ENCODE measurements at places on chromosomes 3 and 15.

GRCh38 chr3:177356952-177357351, 159.7 kb upstream of the TBL1XR1 start:
- DNase-seq = no peak

GRCh38 chr15:76201536-76202255, 109.6 kb downstream of the ETFA start:
- no peak for DNase-seq

GRCh38 chr15:96564546-96564945, 234.0 kb downstream of the NR2F2 start:
- no peak for DNase-seq

- DNase-seq = no peak
These were observed 59.6 kb downstream of the ESYT3 start for GRCh38 chr3:138493804-138494606.

DNA sequence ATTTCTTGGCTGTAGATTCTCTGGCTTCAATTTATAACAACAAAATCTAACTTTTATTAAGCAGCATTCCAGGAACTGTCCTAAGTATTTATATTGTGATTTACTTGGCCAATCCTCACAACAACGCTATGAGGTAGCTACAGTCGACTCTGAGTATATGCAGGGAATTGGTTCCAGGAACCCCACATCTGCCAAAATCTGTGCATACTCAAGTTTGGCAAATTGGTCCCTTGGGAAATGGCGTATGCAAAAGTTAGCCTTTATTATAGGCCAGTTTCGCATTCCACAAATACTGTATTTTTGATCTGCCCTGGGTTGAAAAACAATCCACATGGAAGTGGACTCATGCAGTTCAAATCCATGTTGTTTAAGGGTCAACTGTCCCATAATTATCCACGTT, 53.9 kb downstream of the RAP2B start:
- no peak for DNase-seq

- no peak for DNase-seq
These were observed 342.1 kb downstream of the OCA2 start for GRCh38 chr15:27757052-27757451.

DNA sequence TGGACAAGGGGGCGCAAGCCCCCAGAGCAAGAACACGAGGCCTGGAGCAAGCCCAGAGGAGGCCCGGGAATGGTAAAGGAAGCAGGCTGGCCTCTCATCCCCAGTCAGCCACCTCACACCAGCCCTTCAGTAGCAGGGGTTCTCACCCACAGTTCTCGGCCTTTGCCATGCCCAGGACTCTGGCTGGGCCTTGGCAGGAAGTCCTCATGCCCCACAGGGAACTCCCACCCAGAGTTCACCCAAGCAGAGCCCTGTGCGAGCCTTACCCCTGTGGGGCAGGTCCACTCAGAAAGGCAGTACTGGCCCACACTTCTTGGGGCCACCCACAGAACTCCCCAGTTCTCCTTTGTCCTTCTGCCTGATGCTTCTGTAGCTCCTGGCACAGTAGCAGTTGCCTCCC, 30.3 kb downstream of the CYP11A1 start:
- no peak for DNase-seq

DNA sequence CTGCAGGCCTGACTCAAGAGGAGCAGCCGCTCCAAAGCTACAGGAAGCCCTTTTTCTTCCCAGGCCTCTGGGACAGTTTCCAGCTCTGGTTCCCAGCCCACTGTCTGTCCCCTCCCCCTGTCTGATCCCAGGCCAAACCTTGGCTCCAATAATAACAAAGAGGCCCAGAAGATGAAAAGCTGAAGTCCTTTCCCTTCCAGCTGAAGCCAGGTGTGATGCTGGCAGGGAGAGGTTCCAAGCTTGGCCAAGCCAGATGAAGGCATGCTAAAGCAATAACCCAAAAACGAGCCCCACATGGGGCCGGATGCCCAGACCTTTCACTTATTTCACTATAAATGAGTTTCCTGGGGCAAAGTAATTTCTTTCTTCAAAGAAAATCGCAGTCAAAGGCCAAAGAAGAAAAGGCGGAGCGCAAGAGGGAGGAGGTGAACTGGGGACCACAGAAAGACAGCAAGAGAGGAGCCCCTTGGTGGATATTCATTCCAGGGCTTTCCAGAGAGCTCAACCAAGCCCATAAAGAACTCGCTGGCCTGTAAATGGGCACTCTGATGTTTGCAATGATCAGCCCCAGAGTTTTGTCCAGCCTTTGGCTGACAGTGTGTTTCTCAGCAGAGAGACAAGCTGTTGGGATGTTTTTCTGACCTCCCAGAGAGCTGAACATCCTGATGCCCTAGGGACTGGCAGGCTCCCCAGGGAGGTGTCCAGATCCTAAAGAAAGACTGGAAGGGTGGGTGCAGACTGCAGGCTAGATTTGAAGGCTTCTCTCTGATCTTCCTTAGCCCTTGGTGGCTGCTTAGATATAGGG, 157.6 kb downstream of the UACA start:
- no peak for DNase-seq

GRCh38 chr3:172268425-172268824, 179.8 kb downstream of the GHSR start:
- DNase-seq = no peak

DNA sequence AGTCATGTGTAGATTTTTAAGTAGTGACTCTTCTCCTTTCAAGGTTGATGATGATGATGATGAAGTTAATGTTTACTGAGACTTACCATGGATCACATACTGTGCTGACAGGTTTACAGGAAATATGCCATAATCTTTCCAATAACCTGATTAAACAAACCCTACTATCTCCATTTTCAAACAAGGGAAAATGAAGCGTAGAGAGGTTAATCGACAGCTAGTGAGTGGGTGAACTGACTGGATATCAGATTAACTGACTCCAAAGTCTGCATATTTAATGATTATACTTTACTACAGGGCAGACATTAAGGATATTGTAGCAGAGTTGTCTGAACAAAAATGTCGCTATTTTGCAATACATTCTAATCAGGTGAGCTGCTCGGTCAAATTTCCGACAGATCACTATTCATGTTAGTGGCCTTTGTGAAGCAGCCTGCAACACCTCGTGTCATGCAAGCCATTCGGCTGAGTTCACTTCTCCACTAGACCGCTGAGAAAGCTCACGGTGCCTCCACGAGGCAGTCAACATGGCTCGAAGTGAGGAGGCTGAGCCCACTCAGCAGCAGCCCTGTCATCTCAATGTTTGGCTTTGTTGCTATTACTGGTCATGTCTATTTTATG, 264.2 kb downstream of the NFKBIZ start:
- no peak for DNase-seq

DNA sequence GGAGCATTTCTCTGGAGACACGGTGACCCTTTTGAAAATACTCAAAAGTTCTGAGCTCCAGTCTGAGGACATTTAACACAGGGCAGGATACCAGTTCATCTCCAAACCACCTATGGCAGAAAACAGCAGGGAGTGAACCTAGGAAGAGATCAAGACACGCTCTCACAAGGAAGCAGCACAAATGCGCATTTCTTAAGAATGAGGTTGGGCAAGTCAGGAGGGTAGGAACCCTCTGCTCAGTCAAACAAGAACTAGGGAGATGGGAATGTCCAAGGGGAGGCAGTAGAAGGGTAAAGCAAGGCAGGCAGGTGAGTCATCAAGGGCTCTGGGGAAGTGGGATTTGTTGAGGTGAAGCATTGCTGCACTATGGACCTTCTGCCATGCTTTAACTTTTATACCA, 60.3 kb upstream of the PSMD6 start:
- no peak for DNase-seq

- DNase-seq = no peak
These were observed 12.9 kb upstream of the CCDC80 start for GRCh38 chr3:112653881-112654300.

- DNase-seq = no peak
These were observed 82.9 kb downstream of the TOP2B start for GRCh38 chr3:25581823-25582222.

GRCh38 chr3:2198776-2199279, 100.2 kb downstream of the CNTN4 start:
- DNase-seq = no peak

DNA sequence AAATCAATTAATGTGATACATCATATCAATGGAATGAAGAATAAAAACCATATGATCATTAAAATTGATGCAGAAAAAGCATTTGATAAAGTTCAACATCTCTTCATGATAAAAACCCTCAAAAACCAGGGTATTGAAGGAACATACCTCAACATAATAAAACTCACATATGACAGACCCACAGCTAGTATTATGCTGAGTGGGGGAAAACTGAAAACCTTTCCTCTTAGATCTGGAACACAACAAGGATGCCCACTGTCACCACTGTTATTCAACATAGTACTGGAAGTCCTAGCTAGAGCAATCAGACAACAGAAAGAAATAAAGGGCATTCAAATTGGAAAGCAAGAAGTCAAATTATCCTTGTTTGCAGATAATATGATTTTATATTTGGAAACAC, 30.5 kb downstream of the CCK start:
- DNase-seq = no peak

DNA sequence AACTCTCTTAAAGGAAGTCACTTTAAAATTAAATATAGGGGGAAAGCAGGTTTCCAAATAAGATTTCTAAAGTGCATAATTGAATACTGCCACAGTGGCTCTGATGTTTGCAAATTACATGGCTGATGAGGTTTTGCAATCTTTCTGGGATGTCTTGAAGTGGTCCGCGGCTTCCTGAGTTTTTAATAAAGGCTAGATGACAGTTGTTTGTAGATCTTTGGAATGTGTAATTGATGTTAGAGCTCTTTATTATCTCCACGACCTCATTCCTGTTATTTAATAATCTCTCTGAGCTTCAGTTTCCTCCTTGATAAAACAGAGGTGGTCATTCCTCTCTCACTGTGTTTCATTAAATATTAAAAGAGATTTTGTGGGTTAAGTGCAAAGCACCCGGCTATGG, 27.0 kb upstream of the CEMIP start:
- no peak for DNase-seq

- no peak for DNase-seq
These were observed 57.2 kb upstream of the FBN1 start for GRCh38 chr15:48702569-48703236.

DNA sequence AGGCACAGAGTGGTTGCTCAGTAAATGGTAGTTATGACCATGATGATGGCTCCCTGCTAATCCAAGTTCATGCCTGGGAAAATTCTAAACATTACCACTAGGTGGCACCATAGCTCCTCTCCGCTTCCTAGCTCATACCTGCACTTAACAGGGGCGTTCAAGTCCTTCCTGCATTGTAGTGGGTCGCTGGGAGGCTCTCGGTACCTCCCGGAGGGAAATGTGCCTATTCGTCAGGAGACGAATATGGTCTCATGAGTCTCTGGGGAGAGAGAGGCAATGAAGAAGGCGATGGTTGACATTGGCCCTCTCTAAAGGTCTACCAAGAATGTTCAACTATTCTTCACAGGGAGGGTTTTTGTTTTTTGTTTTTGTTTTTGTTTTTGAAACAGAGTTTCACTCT, 10.9 kb downstream of the MESP1 start:
- DNase-seq = peak; percentile 80

- DNase-seq = no peak
These were observed 52.8 kb downstream of the FAM43A start for GRCh38 chr3:194738254-194739093.

- no peak for DNase-seq
These were observed 478.0 kb downstream of the GABRG3 start for GRCh38 chr15:27448986-27449385.

DNA sequence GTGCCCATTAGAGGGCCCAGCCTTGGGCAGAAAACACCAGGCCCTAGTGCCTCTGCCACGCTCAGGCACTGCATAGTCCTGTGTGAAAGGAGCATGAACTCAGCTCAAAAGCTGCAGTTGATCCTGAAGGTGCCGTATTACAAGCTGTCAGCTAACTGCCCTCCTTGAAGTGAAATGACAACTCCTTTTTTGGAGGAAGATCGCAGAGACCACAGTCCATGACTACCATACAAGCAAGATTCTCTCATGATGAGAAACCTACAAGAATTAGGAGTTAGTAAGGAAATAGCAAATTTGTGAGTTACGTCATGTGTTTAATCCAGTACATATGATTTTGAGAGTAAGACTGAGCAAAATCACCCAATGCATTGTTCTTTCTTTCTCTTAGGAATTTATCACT, 513.9 kb upstream of the NR2F2 start:
- no peak for DNase-seq

DNA sequence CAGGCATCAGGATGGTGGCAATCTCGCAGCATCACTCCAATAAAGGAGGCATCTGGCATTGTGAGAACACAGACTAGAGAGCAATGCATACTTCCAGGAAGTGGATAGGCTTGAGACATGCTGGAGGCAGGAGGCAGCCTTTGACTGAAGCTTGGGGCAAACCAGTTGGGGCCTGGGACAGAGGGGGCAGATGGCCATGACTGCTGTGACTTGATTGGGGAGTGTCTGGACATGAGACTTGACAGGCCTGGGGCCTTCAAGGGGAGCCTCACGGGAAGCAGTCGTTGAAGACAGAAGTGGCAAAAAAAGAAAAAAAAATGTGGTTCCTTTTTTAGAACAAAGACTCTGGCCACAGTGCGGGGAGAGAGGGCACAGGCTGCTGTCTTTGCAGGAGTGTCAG, 44.7 kb upstream of the CHRNA7 start:
- no peak for DNase-seq

DNA sequence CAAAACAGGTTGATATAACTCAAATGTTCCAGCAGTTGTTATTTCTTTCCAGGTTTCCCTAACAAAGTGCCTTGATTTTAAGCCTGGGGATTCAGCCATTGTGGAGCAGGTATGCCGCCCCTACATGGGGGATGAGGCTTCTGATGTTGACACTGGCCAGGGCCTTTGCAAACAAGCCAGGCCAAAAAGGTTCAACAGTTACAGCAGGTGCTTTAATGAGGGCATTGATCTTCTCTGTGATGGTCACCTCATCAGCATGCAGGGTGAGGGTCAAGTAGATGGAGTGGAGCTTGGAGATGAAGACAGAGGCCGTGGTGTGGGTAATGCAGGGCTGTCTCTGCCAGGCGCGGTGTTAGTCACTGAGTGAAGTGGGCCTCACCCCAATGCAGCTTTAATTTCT, 22.6 kb upstream of the EHHADH start:
- no peak for DNase-seq

- DNase-seq = no peak
These were observed 28.3 kb downstream of the RETNLB start for GRCh38 chr3:108728934-108729333.

- no peak for DNase-seq
These were observed 74.9 kb upstream of the CHRNB4 start for GRCh38 chr15:78715930-78716329.

DNA sequence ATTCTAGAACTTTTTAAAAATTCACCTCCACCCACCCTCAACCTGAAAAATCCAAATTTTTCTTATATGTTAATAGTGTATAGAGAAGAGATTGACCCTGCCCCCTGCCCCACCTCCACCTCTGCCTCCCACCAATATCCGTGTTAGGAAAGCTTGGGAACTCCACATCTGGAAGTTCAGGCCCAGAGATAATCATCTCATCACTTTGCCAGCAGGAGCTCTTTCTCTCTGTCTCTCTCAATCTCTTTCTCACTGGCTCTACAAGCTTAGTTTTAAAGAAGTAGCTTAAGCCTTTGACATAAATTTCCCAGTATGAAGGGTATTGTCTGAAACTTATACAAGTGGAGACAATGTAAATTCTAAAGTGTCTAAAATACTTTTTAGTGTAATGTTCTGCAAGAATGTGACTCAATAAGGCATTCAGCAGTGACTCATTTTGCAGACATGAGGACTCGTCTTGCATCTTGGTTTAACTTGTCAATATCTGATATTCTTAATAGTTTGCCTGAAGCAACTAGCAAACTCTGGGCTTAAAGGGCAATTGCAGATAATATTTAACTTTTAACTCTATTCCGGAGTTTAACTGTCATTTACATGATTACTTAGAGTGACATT, 299.8 kb upstream of the EPHA3 start:
- no peak for DNase-seq

- peak; percentile 32 for DNase-seq
These were observed 300.0 kb upstream of the TPM1 start for GRCh38 chr15:62742409-62743171.

- DNase-seq = no peak
These were observed 23.1 kb downstream of the PLA2G4F start for GRCh38 chr15:42133356-42133755.
